ENCODE measurements at places on chromosomes 1 and 21. TPM values are rescaled to one million over a fixed set of nuclear protein-coding genes. Genes with fewer than 3 reads are reported as not detected.

- DNase-seq, result no peak
These were observed 377.4 kb downstream of the RRAGC start for GRCh38 chr1:38481871-38482826.

GRCh38 chr1:167106119-167106461, 12.2 kb downstream of the STYXL2 start:
- peak; percentile 49 for DNase-seq

DNA sequence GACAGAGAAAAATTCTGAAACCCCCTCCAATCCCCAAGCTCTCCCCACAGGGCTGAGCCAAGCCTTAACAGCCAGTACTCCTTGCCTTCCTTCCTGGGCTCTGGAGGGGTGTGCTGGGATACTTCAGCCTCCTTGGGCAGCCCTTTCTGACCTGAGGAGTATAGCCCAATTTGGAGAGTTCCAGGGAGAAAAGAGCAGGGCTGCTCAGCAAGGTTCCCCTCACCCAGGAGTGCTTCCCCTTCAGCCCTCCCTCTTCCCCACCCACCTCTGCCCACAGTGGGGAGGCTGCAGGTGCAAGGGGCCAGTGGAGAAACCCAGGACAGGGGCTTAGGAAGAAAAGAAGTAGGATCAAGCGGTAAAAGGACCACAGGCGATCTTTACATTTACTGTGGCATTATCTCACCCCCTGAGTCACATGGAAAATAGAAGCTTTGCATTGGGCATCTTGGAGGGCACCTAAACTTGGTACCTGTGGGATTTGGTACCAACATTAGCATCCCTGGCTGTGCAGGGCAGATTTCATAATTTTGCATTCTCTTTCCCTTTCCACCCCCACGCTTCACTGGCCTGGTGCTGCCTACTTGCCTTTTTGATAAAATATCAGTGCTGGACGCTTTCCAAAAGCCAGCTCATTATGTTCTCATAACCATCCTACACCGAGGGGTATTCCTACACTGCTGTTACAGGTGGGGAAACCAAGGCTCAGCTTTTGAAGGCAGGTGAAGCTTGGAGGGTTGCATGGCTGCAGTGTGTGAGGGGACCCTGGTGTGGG, 2.8 kb upstream of the ADORA1 start:
- no peak for DNase-seq

DNA sequence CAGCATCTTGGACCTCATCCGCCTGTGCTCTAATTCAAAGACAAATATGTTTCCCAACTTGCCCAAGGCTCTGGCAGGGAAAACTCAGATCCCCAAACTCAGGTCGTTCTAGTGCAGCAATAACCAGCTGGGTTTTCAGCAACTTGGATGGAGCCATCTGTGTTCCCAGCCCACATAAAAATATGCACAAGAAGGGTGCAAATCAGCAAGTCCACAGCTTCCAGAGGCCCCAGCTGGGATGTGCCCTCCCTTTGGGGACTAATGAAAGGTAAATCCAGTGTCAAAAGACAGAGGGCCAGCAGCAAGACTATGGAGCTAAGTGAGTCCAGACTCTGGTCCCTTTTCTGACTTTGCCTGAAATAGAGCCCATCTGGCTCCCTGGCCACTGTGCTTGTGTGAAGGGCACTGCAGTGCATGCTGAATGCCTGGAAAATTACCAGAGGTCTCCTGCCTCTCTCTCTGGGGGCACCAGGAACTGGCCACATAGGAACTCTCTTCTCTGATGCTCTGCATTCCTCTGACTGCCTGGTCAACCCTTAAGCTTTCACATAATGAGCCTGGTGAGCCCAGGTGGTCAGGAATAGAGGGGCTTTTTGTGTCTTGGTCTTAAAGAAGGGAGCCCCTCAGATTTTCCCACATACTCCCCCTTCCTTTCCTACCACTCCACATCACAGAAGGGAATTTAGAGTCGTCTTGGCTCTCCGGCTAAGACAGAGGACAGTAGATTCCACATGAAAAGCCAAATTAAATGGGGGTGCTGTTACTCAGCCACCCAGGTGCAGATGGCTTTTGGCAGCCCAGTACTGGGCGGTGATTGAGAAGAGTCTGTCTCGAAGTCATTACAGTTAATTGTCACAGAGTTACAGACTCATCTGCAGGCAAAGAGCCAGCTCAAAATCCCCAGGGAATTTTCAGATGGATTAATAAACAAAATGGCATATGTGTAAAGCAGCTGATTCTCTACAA, 88.1 kb upstream of the C1orf21 start:
- peak; percentile 94 for DNase-seq

DNA sequence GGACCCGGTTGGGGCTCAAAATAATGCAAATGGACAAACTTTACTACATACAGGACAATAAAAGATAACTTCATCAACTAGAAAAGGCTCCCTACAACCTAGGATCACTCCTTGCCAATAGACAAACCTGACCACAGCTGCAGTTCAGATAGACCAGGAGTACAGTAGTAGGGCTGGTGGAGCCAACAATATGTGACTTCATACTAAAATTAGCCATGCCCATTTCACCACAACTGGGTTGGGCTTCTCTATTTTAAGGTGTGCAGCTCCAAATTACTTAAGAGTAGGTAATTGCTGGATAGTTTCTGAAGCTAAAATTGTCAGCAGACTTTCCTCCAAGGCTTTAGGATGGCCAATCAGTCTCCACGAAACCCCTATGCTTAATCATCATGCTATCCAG, 3.9 kb downstream of the DENND1B start:
- DNase-seq, result no peak

DNA sequence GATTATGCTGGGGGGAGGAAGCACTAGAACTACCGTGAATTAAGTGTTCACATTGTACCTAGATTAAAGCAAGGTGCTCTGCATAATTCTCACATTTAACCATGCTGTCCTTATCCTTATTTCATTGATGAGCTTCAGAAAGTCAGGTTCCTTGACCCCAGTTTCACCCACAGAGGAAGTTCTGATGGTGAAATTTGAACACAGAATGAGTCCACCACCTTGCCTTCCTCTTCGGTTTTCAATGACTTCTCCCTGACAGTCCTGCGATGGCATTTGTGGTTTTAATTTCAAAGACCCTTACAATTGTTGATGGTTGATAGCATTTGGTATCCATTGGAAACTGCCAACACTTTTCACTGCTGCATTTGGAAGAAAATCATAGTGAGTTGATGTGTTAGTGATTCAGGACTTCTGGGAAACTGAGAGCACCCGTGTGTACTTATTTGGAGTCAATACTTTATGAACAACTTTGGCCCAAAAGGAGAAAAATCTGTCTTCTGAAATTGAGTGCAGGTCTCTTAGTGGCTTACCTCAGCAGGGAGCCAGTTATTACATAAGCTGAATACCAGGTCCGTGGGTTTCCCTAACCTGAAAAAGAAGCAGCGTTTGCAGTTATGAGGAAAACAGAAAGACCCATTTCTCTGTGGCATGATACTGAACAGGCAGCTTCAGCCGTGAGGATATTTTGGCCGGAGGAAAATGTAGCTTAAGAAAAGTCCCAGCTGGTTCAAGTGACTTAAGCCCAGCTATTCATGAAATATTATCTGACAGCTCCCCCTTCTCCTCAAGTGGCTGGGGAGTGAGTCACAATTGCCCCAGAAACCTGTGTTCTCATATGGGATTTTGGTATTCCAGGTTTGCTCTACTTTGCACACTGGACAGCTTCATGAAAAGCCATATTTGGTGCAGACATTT, 47.5 kb downstream of the ROR1 start:
- DNase-seq, result no peak

GRCh38 chr1:160018900-160019299, 12.9 kb downstream of the PIGM start:
- DNase-seq, result no peak

GRCh38 chr1:63124666-63125191, 197.6 kb upstream of the FOXD3 start:
- DNase-seq, result no peak

DNA sequence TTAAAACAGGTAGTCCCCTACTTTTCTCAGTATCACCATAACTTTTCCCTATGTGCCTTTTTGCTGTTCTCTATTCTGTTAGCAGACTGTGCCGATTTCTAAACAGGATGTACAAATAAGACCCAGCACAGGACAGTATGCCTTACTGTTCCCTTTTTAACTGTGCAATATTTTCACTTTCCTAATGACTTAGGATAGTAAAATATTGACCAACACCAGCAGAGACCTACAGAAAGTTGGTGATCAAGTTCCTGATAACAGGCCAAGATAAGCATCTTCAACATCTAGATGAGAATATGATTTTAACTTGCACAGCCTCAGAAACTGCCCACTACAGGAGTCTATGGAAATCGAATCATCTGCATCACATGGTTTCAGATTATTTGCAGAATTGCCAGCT, 42.0 kb downstream of the ADSS2 start:
- DNase-seq, result no peak

GRCh38 chr1:37570528-37571334, 14.0 kb downstream of the DNALI1 start:
- no peak for DNase-seq

GRCh38 chr1:2448098-2448445, 28.0 kb upstream of the PLCH2 start:
- no peak for DNase-seq

DNA sequence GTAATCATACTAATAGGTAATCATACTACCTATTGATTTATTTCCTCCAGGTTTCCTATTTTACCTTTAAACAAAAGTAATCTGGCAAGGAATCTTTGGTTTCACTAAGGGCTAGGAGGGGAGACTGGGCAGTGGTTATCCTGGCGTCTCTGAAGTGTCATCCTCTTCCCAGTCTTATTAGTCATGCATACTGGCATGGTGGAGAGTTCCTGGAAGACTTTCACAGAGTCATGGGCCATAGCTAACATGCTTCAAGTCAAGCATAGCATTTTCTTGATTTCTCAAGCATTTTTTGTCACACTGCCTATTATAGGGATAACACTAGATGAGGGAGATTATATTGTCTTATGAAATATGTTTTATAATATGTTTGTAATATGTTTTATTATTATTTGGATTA, 64.0 kb upstream of the ASB17 start:
- DNase-seq, result no peak

DNA sequence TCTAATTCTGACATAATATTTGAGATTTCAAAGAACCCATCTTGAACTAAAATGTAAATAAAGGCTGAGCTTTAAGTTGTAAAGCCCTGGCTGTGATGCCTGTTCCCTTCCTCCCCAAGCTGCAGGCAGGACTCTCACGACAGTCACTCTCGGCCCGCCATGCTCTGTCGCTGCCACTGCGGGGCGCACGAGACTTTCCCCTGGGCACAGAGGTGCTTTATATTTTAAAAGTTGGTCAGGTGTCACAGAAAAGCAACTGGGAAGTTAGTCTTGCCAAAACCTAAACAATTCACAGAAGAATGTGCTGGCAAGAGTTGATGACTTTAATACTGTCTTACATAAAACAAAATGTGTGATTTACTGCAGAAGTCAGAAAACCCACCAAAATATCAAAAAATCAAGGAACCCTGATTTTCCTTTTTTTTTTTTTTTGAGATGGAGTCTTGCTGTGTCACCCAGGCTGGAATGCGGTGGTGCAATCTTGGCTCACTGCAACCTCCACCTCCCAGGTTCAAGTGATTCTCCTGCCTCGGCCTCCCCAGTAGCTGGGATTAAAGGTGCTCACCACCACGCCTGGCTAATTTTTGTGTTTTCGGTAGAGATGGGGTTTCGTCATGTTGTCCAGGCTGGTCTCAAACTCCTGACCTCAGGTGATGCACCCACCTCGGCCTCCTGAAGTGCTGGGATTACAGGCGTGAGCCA, 10.7 kb downstream of the LRRC47 start:
- DNase-seq, result no peak

GRCh38 chr1:59733443-59734141, 81.2 kb upstream of the HOOK1 start:
- no peak for DNase-seq

Gene TNN
- not detected for total RNA-seq

Gene AKNAD1
- total RNA-seq, result not detected

Gene PLA2G2E
- total RNA-seq, result not detected
